Mesothelial cell of epicardium (in vitro differentiated cells): ENCODE measurements at places on chromosomes 6 and 20.
A peak's percentile ranks its signal among the peaks of the same experiment; 100 is the strongest.

DNA sequence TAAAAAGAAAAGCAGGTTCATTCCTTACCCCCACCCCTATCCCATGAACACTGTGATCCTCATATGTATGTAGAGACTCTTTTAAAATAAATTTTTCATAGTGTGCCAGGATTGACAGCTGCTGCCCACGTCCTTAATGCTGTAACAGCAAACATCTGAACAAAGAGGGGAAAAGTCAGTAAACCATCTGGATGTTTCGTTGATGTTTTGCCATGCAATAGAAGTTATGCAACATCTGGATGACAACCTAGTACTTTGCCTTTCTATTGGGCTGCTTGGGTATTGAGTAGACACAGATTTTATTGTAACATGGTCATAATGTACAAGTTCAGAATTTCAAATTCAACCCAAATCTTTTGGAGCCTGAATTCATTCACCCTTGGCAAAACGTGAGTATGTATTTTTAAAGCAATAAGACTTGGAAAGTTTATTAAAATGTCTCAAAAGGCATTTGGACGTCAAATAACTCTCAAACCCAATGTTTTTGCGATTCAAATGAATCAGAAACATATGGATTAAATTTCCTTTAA is 500.3 kb downstream of the DHX35 start:
- DNase-seq, result no peak

DNA sequence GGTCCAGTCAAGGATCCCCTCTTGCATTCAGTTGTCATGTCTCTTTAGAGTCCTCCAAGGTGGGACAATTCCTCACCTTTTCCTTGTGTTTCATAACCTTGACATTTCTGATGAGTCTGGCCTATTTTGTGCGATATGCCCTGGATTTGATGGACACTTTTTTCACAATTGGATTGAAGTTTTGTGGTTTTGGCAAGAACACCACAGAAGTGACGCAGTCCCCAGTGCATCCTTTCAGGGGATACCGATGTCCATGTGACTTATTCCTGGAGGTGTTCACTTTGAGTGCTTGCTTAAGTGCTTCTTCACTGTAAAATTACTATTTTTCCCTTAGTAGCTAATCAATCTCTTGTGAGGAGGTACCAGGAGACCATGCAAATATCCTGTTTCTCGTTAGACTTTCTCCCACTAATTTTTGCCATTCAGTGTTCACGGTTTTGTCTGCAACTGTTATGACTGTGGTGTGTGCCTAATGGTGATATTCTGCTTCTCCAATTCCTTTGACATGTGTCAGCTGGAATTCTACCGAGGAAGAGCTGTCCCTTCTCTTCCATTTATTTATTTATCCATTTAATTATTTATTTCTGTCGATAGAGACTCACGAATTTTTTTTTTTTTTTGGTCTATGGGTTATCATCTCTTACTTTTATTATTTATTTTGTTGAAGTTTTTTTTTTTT is 30.8 kb downstream of the BPIFB4 start:
- no peak for DNase-seq

DNA sequence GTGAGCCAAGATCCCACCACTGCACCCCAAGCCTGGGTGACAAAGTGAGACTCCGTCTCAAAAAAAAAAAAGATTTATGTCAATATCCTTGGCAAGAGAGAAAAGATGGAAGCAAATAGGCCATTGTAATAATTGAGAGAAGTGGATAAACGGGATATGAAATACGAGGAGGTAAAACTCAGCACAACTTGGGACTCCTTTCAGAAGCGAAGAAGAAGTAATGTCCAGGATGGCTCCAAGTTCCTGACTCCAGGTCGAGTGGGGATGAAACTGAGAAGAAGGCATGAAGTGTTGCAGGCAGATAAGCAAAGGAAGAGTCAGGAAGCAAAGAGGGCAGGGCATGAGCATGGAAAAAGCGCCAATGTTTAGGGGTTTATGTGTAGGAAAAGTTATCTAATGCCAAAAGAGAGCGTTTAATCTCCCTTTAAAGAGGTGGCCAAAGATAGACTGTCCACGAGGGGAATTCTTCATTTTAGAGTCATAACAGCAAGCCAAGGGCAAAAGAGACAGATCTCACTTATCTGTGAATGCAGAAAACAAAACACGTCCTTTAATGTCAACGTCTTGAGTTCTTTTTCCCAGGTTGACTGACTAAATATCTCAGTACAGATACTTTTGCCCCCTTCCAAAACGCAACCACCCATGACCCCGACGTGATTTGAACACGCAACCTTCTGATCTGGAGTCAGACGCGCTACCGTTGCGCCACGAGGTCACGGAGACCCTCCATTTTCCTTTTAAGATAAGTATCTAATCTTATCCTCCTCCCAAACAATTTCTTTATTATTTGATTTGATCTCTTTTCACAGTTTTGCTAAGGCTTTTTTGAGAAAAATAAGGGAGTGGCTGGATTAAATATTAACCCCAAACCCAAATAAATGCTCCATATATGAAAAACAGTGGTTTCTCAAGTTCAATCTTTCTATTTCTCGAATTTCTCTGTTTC is 46.3 kb upstream of the BTN3A2 start:
- DNase-seq, result no peak

GRCh38 chr20:37245216-37246150 is 16.1 kb downstream of the GHRH start:
- no peak for DNase-seq

- no peak for DNase-seq
These were observed 5.7 kb downstream of the QKI start for GRCh38 chr6:163420289-163420614.

GRCh38 chr6:137094411-137095008 is 49.7 kb upstream of the IL20RA start:
- peak; percentile 55 for DNase-seq

DNA sequence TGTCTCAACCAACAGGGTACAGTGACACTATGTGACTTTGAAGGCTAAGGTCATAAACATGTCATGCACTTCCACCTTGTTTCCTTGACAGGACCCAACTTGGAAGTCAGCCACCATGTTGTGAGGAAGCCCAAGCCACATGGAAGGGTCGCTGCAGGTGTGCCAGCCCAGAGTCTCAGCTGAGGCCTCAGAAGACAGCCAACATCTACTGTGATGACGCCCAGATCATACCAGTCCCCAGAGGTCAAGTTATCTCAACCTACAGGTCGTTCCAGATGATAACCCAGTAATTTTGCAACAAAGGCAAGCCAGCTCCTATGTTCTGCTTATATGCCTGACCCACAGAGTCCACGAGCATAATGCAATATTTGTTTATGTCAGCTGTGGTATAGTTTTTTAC is 376.0 kb upstream of the AGPAT4 start:
- no peak for DNase-seq

GRCh38 chr20:53365539-53366075 is 228.0 kb downstream of the ZNF217 start:
- no peak for DNase-seq

DNA sequence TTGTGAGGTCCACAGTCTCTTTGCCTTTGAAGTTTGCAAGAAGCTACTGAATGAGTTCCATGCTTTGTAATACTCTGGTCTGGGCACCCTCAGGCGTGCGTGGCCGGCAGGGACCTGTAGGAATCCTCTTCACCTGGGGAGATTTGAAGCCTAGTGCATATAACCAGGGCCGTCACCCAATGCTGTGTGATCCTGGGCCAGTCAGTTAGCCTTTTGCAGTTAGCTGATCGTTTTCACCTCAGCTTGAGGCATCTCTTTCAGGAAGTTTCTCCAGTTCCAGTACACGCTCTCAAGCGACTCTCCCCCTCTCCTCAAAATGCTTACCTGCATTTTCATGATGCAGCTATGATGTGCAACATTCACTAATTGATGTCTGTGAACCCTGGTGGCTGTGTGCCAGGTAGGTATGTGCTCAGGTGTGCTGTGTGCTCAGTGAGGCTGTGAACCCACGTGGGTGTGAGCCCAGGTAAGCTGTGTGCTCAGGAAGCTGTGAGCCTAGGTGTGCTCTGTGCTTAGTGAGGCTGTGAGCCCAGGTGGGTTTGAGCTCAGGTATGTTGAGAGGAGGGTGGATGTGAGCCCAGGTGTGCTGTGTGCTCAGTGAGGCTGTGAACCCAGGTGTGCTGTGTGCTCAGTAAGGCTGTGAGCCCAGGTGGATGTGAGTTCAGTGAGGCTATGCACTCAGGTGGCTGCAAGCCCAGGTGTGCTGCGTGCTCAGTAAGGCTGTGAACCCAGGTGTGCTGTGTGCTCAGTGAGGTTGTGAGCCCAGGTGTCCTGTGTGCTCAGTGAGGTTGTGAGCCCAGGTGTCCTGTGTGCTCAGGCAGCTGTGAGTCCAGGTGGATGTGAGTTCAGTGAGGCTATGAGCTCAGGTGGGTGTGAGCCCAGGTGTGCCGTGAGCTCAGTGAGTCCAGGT is 120.4 kb downstream of the PHACTR3 start:
- DNase-seq, result no peak

- no peak for DNase-seq
These were observed 64.6 kb upstream of the BTN3A2 start for GRCh38 chr6:26300359-26300758.
